ENCODE measurements at places on chromosomes 3 and 15.

GRCh38 chr3:11159421-11159904 is 5.2 kb downstream of the HRH1 start:
- no peak for DNase-seq

DNA sequence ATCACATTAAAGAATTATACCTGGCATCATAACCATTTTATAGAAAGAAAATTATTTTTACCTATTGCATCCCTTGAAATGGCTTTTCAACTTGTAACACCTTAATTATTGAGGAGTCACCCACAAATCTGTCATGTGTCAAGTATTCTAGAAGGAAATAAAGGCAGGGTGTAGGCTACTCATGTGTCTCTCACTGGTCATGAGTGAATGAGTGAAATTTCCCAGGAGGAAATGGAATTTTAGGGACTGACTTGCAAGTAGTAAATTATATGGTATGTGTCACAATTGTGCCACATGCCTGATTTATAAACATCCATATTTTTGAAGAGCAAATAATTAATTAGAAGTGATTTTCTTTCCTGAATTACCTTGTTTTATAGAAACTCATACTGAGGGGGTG is 310.5 kb upstream of the ADAMTS9 start:
- no peak for DNase-seq

- DNase-seq = no peak
Observed at GRCh38 chr15:39548561-39548960, 32.3 kb upstream of the THBS1 start.

GRCh38 chr3:60094392-60094947 is 1044.6 kb upstream of the CFAP20DC start:
- DNase-seq = no peak

GRCh38 chr15:77475898-77476297 is 55.2 kb downstream of the HMG20A start:
- DNase-seq = peak; percentile 11
